ENCODE measurements at places on chromosomes 7 and 10.
A peak's percentile ranks its signal among the peaks of the same experiment; 100 is the strongest.

- DNase-seq: no peak
Measured at GRCh38 chr10:129637846-129638245, 170.8 kb downstream of the MGMT start.

DNA sequence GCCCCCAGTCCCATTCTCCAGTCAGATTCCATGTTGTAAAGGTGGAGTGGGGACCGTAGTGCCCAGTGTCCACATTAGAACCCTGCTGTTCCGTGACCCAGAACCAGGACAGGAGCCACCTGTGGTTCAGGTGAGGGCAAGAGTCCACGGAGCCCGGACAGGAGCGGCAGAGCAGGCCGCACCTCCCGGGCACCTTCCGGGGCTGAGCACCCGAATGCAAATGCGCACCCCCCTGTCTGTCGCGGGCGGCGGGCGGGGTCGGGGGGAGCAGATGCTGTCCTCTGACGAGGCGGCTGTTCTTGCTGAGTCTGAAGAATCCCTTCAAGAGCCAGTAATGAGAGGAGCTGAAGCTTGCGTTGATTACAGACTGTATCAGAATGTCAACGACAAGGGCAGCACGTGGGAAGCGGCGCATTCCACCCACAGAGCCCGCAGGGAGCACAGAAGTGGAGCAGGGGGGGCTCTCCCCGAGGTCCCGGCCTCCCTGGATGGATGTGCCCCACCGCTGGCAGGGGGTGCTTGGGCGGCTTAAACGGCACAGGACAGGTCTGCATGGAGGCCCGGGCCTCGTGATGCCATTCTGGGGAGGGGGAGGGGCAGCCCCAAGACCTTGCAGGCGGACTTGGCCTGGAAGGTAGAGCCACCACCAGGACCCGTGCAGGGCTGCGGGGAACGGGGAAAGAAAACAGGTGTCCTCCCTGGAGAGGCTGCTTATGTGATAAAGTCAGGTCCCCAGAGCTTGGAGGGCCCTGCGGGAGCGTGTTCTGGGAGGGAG lies 407.5 kb upstream of the RNF32 start:
- DNase-seq: no peak

DNA sequence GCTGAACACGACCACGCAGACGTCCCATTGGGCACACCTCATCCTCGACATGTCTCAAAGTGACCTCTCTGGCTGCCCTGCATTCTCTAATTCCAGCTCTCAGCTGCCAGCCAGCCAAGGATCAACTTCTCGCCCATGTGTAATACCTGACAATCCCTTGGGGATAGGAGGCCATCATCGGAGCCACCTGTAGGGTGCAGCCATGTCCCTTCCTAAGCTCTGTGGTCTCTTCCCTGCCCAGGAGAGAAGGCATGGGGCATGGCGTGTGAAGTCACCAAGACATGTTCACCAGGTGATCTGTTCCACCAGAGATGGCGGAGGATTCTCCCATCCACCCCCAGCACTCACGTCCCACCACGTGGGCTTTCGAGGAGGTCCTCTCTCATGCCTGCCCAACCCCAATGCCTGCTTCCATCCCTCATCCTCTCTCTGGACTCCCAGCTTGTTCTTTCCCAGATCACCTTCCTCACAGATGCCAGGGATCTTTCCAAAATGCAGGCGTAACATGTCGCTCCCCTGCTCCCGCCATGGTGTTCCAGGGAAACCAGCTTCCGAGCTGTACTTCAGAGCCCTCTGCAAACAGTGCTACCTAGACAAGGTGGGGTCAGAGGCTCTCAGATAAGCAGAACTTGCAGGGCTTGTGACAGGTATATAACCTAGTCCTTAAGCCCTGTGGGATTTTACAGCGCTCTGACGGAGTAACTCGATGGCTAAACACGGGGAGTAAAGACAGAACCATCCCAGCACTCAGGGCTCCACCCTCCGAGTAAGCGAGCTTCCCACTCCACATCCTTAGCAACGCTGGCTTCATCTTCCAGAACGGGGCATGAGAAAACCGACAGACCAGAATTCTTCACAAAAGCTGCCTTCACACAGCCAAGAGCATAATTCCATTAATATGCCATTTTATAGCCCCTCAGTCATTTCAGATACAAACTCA lies 41.1 kb downstream of the BRI3 start:
- no peak for DNase-seq

- DNase-seq: no peak
Measured at GRCh38 chr10:13491747-13492360, 37.0 kb downstream of the BEND7 start.

GRCh38 chr7:126718419-126718818 lies 534.3 kb downstream of the GRM8 start:
- DNase-seq: no peak

- DNase-seq: no peak
Measured at GRCh38 chr10:8731121-8732095, 676.9 kb downstream of the GATA3 start.

- DNase-seq: no peak
Measured at GRCh38 chr7:30249316-30249715, 35.1 kb upstream of the ZNRF2 start.

- DNase-seq: no peak
Measured at GRCh38 chr10:69866688-69867461, 65.2 kb downstream of the COL13A1 start.

GRCh38 chr10:102507521-102507920 lies 3.7 kb downstream of the SUFU start:
- no peak for DNase-seq

DNA sequence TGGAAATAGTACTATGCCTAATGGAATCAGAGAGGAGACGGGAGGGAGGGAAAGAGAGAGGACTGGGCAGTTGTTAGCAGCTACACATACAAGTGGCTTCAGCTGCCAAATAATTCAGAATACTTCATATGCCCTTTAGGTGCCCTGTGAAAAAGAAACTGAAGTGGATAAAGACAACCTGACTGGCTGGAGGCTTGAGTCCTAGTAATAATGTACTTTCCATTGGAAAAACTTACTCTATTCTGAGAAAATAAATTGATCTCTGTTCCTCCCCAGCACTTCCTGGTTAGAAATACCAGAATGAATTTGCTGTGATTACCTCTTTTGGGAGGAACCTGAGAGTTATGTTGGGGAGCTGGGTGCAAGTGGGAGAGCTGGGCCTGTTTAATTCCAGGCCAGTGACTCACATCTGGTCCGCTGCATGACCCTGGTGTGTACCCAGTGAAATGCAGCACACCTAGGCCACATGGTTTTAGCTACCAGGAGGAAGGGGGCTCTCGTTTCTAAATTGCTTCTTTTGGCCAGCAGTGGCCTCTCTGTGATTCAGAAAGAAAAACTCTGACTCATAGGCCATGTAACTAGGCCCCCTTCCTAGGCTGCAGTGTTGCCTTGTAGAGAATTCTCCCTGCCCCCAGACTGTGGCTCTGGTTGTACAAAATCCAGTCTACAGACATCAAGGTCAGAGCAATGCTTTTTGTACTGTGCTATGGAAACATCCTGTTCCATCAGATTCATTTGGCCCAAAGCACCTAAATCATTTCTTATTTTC lies 6.5 kb downstream of the AGFG2 start:
- DNase-seq: no peak

DNA sequence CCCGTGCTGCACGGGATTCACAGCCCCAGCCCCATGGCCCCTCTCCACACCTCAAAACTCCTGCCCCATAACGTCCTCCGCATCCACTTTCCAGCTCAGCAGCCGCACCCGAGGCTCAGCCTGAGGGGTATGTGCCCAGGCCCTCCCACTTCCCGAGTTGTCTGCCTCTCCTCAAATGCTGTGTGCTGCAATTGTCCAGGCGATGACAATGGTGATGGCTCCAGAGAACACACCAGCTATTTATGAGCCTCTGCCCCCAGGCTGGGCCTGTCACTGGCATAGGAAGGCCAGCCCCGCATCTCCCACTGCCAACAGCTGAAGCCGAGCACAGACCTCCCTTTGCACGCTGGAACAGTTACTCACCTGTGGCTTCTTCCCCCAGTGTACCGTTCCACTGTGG lies 2.4 kb upstream of the LDB3 start:
- no peak for DNase-seq

GRCh38 chr10:15137036-15137359 lies 31.5 kb downstream of the NMT2 start:
- DNase-seq: no peak

DNA sequence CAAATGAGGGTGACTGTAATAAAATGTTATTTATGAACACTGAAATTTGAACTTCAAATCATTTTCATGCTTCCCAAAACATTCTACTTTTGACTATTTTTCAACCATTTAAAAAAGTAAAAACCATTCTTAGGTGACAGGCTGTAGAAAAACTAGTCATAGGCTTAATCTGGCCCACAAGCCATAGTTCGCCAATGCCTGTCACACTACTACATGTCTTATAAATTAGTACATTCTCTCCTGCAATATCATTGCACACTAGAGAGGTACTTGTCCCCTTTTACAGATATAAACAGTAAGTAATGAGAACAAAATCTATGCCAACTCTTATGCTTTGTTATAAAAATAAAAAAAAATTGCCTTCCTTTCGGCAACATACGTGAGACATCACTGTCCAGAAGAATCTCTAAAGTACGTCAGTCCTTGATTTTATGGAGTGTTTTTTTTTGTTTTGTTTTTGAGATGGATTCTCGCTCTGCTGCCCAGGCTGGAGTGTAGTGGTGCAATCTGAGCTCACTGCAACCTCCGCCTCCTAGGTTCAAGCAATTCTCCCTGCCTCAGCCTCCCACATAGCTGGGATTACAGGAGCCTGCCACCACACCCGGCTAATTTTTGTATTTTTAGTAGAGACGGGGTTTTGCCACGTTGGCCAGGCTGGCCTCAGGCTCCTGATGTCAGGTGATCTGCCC lies 23.2 kb downstream of the UPF2 start:
- no peak for DNase-seq

DNA sequence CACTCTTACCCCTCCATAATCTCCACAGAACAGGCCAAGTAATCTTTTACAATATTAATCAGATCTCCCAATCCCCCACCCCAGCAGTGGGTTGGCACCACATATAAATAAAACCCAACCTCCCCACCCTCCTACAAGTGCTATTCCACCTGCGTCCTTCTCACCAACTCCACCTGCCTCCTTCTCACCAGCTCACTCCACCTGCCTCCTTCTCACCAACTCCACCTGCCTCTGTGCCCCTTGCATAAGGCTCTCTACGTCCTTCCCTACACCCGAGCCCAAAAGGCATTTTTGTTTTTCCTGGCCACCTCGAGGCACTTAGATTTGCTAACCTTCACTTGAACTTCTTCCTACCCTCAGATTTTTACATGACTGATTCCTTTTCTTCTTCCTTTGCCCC lies 89.7 kb downstream of the ATE1 start:
- DNase-seq: no peak

DNA sequence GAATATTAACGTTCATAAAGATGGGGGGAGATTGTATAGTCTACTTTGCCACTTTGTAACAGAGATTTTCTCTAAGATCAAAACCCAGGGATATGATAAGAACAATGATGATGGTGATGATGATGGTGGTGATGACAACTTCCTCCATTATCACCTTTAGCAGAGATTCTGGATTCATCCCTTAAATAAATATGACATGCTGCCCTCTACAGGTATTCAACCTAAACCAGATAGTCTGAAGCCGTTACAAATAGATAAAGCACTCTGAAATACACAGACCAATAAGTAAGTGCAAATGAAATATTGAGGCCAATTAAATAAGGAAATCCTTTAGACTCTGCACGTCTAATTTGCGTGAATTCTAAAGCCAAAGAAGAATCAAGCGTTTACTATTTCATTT lies 211.5 kb downstream of the CREB5 start:
- DNase-seq: no peak

DNA sequence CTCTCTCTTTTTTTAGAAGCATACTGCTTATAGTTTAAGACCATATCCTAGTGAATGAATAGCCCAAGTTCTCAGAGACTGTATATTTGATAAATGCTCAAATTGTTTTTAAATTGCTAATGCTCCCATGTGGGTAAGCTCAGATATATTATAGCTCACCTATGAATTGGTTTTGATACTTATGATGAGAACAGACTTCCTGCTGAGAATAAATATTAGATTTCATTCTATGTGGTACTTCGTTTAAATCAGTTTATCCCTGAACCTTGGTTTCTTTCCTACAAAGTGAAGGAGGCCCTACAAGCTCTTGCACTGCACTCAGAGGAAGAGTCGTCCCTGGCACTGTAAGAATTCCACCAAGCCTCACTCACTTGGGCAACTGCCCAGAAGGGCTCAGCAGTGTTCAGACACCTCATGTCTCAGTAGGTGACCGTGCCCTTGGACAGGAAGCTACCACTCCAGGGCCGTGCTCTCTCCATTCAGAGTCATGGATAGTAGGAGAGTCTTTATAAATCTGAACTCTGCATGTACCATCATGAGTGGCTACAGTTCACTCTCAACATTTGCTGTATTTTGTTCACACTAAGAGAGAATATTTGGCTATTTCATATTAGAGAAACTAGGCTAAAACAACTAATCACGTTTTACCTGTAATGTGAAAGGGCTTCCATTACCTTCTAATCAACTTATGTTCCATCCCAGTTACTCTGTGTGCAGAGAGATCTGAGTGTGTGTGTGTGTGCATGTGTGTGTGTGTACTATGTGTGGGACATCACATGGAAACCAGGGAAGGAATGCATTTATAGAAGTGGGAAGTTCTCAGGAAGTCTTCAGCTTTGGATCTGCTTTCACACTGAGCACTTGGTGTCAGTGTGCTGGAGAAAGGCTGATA lies 93.8 kb downstream of the PTPRE start:
- no peak for DNase-seq

GRCh38 chr7:16309129-16309528 lies 112.2 kb downstream of the CRPPA start:
- DNase-seq: no peak

- DNase-seq: peak; percentile 4
Measured at GRCh38 chr7:41943094-41943577, 240.2 kb upstream of the INHBA start.

- no peak for DNase-seq
Measured at GRCh38 chr10:114017873-114018272, 25.8 kb upstream of the ADRB1 start.

- DNase-seq: no peak
Measured at GRCh38 chr7:18196638-18197037, 169.0 kb upstream of the PRPS1L1 start.

GRCh38 chr10:63548860-63549259 lies 27.7 kb downstream of the REEP3 start:
- no peak for DNase-seq

- DNase-seq: no peak
Measured at GRCh38 chr10:126877390-126877789, 27.8 kb upstream of the DOCK1 start.

GRCh38 chr7:54881816-54882520 lies 123.0 kb upstream of the SEC61G start:
- DNase-seq: no peak

DNA sequence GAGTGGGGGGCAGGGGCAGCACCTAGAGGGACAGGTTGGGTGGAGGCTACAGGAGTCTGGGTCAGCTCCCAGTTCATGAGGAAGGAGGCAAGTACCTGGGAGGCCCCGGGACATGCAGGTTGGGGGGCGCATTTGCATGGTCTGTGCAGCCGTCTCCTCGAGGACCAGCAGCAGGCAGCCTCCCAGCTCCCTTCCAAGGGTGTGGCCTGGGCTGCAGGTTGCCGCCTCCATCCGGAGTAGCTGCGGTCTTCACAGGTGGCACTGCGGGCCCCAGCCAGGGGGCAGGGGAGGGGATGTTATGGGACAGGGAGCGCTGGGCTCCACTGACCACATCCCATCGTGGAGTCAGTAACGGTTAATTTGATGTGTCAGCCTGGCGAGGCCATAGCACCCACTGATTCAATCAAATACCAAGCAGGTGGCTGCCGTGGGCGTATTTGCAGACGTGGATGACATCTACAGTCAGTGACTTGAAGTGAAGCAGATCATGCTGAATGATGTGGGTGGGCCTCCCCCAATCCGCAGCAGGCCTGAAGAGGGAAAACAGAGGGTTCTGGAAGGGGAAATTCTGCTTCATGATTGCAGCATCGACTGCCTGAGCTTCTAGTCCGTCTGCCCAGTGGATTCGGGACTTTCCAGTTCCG lies 81.6 kb downstream of the PRKAG2 start:
- no peak for DNase-seq

All from activated CD8-positive, alpha-beta memory T cell treated with anti-CD3 and anti-CD28 coated beads for 1 hour (primary cell).